ENCODE measurements at places on chromosomes 16 and 17.

DNA sequence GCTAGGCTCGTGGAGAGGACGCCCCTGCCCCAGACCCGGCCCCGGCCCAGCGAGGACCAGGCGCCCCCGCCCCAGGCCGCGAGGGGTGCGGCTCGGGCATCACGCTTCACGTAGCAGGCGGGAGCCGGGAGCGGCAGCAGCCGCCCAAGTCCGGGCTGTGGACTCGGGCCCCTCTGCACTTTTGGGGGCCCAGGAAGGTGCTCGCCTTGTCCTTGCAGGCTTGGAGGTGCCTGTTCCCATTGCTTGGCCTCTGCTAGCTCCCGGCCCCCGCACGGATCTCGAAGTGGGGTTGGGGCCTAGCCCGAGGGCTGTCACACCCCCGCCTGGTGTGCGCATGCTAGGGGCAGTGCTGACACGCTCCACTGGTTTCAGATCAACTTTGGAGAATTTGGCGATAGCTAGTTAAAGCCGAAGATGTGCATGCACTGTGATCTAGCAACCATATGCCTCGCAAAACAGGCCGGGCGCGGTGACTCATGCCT is 55.7 kb downstream of the WSB1 start:
- DNase-seq = no peak

DNA sequence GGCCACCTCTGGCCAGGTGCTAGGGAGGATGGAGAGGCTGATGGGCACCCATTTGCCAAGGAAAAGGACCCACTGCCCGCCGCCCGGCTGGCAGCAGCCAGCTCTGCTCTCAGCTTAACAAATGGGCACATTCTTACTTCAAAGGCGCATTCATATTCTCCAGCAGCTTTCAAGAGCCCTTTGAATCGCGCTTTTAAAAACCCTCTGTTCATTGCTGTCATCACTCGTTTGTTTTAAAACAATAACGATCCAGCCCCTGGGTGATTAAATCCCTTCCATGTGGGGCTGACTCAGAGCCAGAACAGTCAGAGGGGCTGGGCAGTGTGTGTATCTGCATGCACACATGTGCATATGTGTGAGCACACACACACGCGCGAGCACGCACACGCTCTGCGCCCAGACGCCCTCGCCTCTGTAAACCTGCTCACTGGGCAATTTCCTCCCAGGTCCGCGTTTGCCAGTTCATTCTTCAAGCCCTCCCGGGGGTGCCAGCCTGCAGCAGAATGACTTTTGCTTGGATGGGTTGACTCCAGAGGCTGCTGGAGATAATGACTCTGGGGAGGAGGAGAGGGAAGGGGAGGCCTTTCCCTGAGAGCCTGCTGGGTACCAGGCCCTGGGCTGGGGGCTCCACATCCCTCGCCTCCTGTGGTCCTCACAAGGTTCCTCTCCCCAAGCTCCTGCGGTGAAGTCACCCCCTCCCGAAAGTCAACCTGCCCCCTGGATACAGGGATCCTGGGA is 133.1 kb downstream of the SDK2 start:
- no peak for DNase-seq

DNA sequence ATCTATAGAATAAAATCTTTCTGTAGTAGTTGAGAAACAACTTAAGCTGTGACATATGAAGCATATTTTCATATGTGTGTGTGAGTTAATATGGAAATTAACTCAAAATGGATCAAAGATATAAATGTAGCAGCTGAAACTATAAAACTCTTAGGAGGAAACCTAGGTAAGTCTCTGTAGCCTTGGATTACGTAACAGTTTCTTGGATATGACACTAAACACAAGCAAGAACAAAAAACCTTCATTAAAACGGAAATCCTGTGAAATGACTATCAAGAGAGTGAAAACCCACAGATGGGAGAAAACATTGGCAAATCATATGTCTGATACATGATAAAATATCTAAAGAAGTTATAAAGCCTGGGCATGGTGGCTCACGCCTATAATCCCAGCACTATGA is 104.4 kb downstream of the VPS53 start:
- no peak for DNase-seq

DNA sequence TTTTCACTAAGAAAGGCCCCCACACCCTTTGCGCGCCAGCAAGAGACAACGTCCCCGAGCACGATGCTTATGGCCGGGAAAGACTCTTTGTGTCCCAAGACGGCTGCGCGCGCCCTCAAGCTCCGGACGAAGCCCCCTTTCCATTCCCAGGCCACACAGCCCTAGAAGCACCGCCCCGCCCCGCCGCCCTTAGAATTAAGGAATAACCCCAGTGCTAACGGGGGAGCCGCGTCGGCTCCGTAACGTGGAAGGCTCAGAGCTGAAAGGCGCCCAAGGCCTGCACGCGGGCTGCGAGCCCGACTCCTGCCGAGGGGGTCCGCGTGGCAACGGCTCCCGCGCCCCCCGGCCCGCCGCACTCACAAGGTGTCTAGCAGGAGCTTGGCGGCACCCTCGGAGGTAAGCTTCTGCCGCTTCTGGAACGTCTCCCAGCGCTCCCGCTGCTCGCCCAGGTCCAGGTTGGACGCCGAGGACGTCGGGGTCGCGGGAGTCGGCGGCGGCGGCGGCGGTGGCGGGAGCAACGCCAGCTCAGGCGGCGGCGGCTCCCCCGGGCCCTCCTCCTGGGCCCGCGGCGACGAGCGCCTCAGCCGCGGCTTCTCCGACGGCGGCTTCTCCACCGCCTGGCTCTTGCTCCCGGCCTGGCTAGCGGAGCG is 477 bp downstream of the CENPV start:
- peak; percentile 15 for DNase-seq

DNA sequence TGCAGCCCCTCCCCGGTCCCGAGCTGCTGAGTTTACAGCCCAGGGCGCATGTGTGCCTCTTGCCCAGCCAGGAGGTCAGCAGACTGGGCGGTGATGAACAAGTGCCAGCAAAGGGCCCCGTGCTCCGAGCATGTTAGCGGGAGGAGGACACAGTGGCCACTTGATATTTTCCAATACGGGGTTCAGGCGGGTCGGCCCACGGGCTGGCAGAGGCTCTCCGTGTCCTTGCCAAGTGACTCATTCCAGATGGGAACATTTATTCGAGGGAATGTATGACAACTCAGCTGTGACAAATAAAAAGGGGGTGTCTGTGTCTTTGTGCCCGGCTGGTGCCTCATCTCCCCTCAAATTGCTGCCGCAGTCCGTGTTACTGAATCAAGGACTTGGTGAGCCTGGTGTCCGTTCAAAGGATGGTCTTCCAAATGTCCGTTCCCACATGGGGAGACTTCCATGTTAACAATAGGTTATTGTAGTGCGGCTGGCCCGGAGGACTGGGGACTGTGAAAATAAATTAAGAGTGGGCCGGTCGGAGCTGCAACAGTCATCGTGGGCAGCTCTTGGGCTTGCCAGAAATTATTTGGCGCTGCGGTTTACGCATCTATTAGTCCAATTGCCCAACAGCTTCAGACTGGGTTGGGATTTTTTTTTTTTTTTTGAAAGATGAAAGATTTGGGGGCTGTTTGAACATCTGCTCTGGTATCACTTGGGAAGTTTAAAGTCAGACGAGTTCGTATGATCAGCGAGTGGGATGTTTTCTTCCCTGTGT is 174.0 kb upstream of the CIBAR2 start:
- DNase-seq = no peak

DNA sequence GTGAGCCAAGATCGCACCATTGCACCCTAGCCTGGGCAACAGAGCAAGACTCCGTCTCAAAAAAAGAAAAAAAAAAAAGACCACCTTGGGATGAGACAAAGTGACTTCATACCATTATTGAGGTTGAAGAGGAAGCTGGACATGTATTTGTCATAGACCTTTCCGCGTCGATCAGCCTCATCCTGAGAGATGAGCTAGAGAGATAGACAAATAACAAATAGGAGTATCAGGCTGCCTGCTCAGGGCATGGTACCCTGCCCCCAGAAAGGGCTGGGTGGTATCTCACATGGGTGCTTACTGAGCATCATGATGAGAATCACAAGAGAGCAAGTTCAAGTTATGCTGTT is 22.1 kb downstream of the CNTNAP1 start:
- no peak for DNase-seq

DNA sequence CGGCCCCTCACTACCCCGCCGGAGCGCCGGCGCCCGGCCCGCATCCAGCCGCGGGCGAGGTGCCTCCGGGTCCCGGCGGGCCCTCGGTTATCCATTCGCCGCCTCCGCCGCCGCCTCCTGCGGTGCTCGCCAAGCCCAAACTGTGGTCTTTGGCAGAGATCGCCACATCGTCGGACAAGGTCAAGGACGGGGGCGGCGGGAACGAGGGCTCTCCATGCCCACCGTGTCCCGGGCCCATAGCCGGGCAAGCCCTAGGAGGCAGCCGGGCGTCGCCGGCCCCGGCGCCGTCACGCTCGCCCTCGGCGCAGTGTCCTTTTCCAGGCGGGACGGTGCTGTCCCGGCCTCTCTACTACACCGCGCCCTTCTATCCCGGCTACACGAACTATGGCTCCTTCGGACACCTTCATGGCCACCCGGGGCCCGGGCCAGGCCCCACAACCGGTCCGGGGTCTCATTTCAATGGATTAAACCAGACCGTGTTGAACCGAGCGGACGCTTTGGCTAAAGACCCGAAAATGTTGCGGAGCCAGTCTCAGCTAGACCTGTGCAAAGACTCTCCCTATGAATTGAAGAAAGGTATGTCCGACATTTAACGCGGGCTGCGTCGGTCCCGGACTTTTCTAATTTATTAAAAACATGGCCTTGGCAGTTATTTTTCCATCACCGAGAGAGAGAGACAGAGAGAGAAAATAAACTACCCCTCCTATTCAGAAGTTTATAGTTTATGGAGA is 2.8 kb downstream of the IRX5 start:
- no peak for DNase-seq

DNA sequence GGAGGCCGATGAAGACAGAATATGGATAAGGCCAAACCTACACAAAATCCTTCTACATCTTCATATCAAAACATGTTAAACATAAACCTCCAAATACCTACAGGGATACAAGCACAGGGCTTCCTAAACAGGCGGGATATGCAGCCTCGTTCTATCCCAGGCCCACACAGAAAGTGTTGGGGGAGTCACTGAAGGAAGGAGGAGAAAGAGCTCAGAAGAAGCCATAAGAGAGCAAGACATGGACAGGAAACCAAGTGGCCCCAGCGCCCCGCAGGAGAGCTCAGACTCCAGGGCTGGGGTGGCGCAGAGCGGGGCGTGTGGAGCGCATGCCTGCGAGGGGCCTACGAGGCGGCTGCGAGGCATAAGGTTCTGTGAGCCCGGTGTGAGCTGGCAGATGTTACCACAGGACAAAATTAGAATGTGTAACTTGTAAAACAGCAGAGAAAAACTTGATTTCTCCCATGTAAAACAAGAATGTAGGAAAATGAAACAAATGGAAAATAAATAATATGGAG is 11.0 kb upstream of the FASN start:
- DNase-seq = no peak

- DNase-seq = no peak
These were observed 48.1 kb downstream of the BEAN1 start for GRCh38 chr16:66475232-66475631.

GRCh38 chr16:88320947-88321634 is 61.7 kb upstream of the ZNF469 start:
- DNase-seq = no peak

- DNase-seq = no peak
These were observed 1.1 kb downstream of the EXOC3L1 start for GRCh38 chr16:67188798-67189197.

GRCh38 chr16:309476-309875 is 26.5 kb downstream of the PDIA2 start:
- no peak for DNase-seq

DNA sequence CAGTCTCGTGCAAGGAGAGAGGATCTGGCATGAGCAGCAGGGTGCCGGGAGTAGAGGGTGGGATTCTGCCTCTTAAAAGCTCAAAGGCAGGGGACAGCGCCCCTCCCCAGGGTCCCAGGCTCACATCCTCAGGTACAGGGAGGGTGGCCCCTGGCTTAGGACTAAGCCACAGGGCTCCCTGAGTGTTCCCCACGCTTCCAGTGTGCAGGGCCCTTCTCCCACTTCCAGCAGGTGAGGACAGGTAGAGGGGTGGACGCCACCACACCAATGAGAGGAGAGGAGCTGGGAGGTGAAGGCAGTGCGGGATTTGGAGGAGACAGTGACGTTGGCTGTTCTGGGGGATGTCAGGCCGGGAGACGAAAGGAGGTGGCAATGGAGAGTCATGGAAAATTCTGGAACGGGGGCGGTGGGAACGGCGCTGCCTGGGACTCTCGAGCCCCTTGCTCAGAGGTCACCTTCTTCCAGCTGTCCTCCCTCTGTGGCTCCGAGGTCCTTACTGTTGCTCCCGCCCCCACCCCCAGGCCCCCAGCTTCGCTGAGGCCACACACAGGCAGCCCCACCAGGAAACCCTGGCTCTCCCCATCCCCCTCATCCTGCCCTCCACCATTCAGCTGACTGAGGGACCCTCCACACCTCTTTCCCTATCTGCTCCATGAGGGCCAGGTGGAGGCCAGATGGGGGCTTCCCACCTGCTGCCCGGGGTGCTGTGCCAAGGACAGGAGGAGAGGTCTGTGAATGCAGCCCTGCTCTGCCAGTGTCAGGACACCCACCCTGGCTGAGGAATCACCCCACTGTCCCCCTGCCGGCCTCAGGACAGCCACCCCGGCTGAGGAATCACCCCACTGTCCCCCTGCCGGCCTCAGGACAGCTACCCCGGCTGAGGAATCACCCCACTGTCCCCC is 57.7 kb upstream of the ACSF3 start:
- DNase-seq = no peak

GRCh38 chr17:63483038-63483437 is 6.2 kb downstream of the ACE start:
- no peak for DNase-seq

DNA sequence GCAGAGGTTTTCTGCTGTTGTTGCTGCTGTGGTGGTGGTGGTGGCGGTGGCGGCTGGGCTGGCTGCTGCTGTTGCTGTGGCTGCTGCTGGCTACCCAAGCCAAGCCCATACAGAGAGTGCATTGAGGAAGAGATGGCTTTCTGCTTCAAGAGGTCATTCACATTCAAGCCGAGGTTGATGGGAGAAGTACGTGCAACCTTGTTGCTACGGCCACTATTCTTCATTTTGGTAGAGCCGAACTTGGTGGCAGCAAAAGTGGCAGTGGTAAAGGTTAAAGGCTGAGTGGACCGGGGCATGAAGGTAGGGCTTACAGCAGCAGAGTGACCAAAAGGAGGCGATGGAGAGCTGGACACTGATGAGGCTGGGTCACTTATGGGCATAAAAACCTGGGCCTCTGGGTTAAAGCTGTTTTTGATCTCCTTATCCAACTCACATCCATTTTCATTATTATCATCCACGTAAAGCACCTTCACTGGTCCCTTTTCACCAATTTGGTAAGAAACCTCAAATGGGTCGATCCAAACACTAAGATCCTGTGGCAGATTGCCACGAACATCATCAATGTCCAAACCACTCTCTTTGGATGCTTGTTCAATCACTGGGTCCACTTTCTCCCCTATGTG is 2.8 kb downstream of the TOB1 start:
- no peak for DNase-seq

All from NCI-H1092 (cell line).